ENCODE measurements at places on chromosomes 2 and 18.

- DNase-seq, result no peak
Measured at GRCh38 chr2:120294008-120294340, 41.3 kb downstream of the RALB start.

- no peak for DNase-seq
Measured at GRCh38 chr2:131153529-131153928, 48.4 kb downstream of the PLEKHB2 start.

GRCh38 chr2:16167870-16168426 is 227.6 kb downstream of the MYCN start:
- no peak for DNase-seq

GRCh38 chr2:45340318-45340717 is 270.7 kb downstream of the SRBD1 start:
- DNase-seq, result no peak

GRCh38 chr18:72460210-72460680 is 83.9 kb downstream of the CBLN2 start:
- no peak for DNase-seq

- no peak for DNase-seq
Measured at GRCh38 chr2:127308586-127309138, 14.7 kb upstream of the ERCC3 start.

DNA sequence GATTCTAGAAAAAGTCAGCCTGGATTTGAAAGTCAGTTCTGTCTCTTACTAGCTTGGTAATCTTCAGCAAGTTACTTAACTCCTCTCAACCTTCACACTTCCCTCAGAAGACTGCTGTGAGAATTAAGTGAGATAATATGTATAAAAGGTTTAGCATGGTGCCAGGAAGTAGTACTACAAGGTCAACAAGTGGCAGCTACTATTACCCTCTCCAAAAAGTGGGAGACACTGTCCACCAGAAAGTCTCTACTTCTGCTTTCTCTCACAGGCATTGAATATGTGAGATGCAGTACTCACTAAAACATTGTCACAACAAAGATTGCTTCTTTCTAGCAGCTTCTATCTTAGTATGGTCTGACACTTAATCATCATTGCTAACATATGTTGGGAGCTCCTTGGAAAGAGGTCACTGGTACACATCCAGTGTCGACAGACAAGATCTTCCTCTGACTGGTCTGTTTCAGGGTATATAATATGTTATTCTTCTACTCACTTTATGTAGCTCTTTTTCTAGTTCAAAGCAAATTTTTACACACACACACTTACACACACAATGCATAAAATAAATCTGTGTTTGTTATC is 47.9 kb downstream of the DOCK10 start:
- DNase-seq, result no peak

DNA sequence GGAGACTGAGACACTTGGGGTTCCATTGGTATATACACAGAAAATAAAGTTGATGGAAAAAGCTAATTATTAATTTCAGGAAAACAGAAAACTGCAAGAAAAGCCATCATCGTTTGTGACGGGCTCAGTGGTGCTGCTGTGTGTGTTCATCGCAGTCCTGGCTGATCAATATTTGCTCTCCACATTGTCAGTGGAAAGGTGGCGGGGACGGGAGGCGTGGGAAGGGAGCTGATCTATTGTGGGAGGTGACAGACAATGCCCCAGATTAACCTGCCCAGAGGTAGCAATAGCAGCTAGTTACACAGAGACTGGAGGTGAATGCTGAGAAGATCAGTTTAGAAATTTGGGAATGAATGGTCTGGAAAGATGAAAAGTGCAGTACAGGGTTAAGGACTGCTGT is 50.0 kb upstream of the CTDP1 start:
- no peak for DNase-seq

GRCh38 chr18:27121108-27121507 is 64.0 kb downstream of the CHST9 start:
- no peak for DNase-seq

DNA sequence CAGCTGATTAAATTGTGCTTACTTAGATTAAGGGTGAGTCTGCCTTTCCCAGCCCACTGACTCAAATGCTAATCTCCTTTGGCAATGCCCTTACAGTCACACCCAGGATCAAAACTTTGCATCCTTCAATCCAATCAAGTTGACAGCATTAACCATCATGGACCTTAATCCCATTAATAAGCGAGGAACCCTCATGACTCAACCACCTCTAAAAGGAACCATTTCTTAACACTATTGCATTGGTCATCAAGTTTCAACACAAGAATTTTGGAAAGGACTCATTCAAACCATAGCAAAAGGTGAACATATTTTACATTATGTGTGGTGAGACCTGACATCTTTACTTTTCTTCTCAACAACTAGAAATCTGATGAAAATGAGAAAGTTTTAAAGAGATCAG is 187.0 kb downstream of the OSR1 start:
- no peak for DNase-seq

DNA sequence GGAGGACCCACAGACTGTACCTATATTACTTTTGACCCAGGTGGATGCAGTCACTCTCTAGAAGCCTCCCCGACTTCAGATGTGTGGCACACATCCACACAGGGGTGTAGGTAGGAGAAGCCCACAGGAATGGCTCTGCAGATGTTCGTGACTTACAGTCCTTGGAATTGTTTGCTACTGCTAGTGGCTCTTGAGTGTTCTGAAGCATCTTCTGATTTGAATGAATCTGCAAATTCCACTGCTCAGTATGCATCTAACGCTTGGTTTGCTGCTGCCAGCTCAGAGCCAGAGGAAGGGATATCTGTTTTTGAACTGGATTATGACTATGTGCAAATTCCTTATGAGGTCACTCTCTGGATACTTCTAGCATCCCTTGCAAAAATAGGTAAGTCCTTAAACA is 605 bp downstream of the SLC9A4 start:
- no peak for DNase-seq

DNA sequence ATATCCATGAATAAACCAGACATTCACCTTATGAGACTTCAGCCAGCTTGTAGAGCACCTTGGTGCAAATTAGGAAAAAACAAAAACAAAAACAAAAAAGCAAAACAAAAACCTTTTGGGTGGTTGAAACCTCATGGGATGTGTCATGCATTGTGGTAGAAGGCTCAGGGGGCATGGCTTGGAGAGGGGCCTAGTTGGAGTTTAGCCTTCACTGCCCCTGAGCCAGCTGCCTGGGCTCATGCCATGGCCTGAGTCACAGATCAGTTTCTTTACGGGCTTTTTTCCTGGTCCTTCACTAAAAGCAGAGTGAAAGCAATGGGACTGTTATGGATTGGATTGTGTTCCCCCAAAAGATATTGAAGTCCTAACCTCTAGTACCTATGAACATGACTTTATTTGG is 22.0 kb upstream of the DAPL1 start:
- no peak for DNase-seq

DNA sequence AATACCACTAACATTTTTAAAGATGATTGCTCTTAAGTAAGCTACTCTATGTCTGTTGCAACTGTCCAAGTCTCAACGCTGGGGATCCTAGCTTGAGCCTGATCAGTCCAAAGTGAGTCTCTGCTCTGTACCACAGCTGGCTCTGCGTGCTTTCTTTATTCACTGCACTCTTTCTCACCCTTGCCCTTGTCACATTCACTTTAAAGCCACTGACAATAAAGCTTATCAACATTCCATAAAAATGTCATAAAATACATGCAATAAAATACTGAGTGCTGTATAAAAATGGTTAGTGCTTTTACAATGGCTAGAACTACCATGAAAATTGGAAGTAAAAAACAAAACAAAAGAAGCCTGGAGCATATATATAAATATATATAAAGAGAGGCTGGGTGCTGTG is 45.5 kb upstream of the LRRTM4 start:
- no peak for DNase-seq

GRCh38 chr2:24164416-24164973 is 10.4 kb upstream of the FAM228A start:
- peak; percentile 4 for DNase-seq

DNA sequence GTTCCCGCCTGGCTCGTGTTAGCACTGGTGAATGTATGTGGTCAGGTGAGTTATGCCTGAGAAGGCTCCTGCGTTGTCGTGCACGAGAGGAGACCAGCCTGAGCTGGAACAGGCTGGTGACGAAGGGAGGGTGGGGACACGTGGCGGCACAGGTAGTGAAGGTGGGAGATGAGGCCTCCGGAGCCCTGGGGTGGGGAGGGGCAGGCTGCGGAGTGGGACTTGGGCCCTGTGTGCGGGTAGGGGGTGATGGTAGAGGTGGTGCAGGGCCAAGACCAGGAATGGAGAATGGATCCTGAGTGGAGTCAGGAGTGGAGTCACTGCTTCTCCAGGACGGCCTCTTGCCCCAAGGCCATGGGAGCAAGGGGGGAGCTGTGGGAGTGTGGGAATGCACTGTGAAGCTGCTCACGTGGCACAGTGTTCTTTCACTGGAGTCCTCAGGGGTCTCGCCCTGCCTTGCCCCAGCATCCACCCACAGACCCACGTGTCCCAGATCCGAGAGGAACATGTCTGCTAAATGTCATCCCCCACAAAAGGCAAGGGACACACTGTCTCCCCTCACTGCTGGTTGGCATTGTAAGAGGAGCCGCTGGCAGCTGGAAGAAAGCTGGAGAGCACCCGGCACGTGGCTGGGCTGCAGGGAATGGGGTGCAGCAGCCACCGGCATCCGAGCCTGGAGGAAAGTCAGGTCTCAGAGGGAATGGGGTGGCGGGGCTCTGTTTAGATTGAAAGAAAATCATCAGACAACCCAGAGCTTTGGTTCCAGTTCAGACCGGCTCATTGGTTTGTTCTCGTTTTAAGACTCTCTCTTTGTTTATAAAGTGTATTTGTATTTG is 63.7 kb downstream of the CYP26B1 start:
- no peak for DNase-seq

GRCh38 chr18:48751727-48752468 is 198.9 kb downstream of the SMAD7 start:
- no peak for DNase-seq

- DNase-seq, result no peak
Measured at GRCh38 chr2:133458280-133458679, 110.0 kb downstream of the NCKAP5 start.

DNA sequence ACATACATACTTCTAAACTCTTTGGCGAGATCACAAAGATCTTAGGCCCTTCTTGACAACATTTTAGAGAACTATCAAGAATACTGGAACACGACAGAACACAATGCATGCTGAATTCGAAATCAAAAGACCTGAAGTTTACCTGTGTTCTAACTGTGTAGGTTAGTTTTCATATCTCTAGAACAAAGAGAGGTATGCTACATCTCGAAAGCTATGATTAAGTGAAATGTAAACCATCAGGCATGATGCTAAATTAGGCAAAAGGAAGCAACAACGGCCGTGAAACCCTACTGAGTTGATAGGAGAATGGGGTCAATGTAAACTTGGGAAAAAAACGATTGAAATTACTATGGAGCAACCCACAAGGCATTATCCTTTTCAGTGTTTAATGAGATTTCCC is 43.7 kb downstream of the IKZF2 start:
- DNase-seq, result no peak

DNA sequence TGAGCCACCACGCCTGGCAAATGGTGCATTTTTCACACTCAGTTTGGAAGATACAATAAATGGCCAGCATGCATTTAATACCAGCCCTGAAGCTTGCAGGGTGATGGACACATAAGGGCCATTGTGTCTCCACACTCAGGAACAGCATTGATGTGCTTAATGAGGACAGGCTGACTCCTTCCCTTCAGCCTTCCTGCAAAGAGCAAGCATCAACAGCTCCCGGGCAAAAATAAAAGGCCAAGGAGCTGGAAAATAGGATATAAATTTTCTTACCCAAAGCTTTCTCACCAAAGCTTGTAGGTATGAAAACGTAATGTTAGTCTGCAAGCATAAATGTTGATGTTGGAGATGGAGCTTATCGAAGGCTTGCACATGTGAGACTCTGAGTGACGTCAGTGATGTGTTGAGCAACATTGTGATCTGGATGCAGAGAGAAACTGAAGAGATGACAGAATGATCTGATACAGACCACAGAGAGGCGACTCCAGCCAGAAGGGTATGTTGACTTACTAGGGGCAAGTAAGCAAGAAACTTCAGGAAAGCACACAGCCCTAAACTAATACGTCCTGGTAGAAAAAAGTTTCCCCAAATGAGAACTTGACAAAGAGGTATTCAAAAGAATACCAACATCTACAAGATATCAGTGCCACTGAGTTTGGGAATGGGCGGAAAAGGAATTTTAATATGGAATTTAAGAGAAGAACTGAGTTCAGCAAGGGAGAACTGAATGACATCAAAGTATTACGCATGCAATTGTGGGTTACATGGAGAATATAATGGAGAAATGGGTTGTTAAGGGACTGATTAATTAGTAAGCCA is 256.5 kb downstream of the TGIF1 start:
- no peak for DNase-seq

DNA sequence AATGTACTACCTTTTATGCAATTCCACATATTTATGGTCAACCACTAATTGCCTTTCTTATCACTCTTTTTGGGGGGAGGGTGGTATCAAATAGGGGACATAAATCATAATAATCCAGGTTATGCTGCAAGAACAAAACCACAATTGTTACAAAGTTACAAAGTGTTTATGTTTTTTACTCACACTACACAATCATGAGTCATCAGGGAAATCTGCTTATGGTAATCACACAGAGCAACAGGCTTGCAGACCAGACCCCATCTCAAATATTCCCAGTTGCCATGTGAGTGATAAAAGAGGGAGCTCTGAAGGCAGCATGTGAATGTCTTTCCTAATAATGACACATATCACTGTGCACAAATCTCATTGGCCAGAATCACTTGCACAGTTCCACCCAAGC is 304.7 kb upstream of the TMEFF2 start:
- no peak for DNase-seq

- DNase-seq, result no peak
Measured at GRCh38 chr2:133871545-133872209, 303.4 kb upstream of the NCKAP5 start.

All from stimulated activated CD4-positive, alpha-beta T cell treated with anti-CD3 and anti-CD28 coated beads, Interleukin-15, amount 100 ng/mL, for 48 hours (primary cell).